ENCODE measurements at places on chromosomes 2 and 18.
A peak's percentile ranks its signal among the peaks of the same experiment; 100 is the strongest.

DNA sequence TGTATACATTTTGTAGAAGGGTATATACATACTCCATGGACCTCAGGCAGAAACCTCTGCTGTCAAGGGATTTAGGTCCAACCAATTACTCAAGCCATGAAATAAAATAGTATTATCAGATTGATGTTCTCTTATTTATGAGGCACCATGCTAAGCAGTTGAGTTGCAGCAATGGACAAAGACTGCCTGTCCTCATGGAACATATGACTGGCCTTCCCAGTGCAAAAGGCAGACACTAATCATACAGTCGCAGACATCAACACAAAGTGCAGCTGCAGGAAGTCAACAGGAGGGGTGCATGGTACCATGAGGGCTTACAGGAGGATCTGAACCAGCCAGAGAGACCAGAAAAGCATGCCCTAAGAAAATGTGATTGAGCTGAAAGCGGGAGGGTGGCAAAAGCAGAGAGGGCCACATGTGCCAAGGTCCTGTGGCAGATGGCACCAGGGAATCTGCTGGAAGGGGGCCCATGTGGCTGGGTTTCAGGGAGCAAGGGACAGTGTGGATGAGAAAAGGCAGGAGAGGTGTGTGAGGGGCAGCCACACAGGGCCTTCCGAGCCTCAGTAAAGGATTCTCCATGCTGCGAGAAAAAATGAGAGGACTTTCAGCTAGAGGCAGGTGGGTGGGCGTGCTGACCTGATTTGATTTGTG lies 61.4 kb upstream of the RNF152 start:
- no peak for DNase-seq

GRCh38 chr2:205543262-205543843 lies 138.9 kb upstream of the NRP2 start:
- no peak for DNase-seq

GRCh38 chr2:239028253-239028619 lies 180.4 kb downstream of the TWIST2 start:
- DNase-seq: no peak

DNA sequence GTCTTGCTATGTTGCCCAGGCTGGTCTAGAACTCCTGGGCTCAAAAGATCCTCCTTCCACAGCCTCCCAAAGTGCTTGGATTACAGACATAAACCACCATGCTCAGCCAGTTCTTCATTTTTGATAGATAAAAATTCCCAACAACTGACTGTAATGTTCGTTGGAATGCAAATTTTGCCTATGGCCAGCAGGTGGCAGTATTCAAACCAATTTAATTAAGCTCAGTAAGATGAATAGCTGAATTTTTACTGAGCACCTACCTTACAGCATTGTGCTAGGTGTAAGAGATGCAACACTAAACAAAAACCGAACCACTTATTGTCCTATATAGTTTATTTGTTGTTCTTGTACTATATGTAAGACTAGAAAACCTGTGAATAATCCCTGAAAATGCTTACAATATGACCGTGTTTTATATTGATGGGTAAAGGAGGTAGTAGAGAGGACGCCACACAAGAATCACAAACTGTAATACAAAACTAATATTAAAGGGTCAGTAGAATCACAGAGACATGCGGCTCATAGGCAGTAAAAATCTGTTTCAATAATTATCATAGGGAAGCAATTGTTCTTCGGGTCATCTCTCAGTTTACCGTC lies 8.2 kb upstream of the TMEM182 start:
- DNase-seq: peak; percentile 5

GRCh38 chr2:68762100-68762499 lies 27.5 kb downstream of the ARHGAP25 start:
- no peak for DNase-seq

- no peak for DNase-seq
These were observed 35.2 kb downstream of the TTLL4 start for GRCh38 chr2:218745559-218746469.

GRCh38 chr2:36461039-36461681 lies 105.6 kb downstream of the CRIM1 start:
- DNase-seq: no peak

DNA sequence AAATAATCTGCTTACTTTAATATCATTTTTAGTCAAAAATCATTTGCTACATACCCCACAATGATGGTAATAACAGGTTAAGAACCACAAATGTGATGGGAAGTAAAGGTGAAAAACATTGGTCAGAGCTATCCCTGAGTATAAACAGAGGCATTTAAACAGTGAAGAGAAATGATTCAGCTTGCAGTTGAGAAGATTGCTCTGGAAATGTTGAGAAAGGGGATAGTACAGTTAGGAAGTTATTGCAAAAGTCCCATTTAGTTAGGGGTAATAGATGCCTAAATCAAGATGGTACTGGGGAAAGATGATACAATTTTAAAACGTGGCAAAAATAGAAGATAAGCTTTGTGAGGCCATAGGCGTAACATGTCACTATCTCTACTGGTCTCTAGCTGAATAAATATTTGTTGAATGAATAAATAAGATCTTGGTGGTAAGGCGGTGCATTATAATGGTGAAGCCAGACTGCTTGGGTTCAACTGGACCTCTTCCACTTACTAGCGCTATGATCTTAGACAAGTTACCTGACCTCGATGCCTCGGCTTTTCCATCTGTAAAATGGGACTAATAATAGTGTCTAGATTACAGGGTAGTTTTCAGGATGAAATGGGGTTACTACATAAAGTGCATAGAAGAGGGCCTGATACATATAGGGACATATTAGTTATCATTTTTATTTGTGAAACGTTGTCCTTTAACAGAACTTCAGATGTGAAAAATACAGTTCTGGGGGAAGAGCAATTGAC lies 2.0 kb upstream of the BZW1 start:
- DNase-seq: no peak

DNA sequence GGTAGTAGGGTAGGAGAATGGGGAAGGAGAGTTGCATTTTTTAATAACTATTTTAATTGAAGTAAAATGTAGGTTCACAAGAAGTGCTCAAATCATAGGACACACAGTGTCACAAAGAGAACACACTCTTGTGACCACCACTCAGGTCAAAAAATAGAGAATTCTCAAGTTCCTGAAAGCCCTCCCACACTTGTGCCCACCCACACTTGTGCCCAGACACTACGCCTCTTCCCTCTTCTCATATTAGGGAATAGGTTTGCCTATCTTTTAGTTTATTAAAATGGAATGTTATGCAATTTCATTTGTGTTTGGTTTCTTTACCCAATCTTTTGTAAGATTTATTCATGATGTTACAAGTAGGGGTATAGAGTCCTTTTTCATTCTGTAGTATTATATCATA lies 67.2 kb downstream of the UGGT1 start:
- no peak for DNase-seq

- DNase-seq: no peak
These were observed 26.1 kb downstream of the RAB31 start for GRCh38 chr18:9734189-9734588.

- DNase-seq: no peak
These were observed 158.9 kb upstream of the HNRNPA3 start for GRCh38 chr2:177053716-177054115.

DNA sequence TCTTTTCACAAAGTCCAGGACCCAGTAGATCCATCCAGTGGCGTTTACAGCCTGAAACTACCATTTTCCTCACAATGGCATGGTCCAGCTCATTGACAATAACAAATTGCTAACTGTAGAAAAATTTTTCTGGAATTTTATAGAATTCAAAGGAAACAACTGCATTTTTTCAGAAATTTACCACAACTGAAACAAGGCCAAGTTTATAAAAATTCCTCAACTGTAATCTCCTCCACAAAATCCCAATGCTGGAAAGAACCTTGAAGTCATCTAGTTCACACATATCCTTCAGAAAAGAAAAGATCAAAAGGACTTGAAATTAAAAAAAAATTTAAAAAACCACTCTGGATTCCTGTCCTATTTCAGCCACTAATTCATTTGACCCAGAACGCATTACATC lies 226.0 kb upstream of the CTAGE1 start:
- DNase-seq: no peak

GRCh38 chr2:233023761-233024410 lies 8.6 kb upstream of the NEU2 start:
- no peak for DNase-seq

DNA sequence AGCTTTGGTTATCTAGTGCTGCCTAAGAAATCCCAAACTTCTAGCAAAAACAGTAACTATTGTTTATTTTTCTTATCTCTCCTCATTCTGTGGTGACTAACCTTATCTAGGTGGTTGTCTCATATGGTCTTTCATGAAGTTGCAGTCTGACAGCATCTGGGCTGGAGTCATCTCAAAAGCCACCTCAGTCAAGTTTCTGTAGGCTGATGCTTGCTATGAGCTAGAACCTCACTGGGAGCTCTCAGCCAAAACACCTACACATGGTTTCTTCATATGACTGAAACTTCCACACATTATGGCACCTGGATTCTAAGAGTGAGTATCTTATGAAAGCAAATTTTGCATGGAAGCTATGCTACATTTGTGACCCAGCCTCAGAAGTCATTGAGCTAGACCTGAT lies 596.4 kb upstream of the VRK2 start:
- no peak for DNase-seq

GRCh38 chr2:119649364-119649917 lies 29.6 kb upstream of the TMEM177 start:
- no peak for DNase-seq

- no peak for DNase-seq
These were observed 93.9 kb downstream of the EVA1A start for GRCh38 chr2:75466708-75467311.

- no peak for DNase-seq
These were observed 115.0 kb upstream of the GLS start for GRCh38 chr2:190765386-190766173.

DNA sequence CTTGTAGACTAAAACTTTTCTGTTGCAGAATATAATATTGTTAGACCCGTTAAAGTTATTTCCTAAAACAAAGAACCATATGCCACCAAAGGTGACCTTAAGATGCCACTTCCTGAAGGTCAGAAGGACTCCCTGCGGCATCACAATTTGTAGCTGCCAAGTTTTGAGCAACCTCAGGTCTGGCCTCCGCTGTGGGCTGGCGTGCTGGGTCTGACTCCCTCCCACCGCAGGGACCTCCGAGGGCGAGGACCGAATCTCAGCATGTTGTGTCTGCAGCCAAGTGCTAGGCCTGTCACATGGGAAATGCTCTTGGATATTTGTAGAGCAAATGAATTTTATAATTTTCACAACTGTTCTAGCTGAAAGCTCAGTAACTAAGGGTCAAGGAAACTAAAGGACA lies 285.9 kb downstream of the NDUFA10 start:
- DNase-seq: no peak

- DNase-seq: no peak
These were observed 140.3 kb downstream of the TRIB2 start for GRCh38 chr2:12856934-12857601.

DNA sequence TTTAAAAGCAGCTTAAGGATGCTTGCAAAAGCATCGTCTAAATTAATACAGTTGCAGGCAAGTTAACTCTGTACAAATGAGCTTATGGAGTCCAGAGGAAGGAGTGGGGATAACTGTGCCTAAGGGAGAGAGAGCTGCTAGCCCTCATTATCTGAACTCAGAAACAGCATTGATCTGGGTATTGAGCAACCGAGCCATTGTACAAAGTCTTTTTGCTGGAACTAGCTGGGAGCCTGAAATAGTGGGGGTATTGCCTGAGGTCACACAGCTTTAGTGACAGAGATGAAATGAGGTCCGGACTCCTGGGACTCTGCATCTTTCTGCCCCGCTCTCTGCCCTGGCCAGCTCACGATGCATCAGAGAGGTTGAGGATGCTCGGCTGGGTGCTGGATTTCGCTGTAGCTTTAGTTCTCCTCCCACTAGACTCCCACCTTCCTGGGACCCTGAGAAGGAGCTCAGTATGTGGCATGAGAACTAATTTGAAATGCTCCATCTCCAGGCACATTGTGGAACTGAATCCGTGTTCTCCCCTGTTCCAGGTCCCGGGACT lies 67.5 kb upstream of the ATG16L1 start:
- no peak for DNase-seq

DNA sequence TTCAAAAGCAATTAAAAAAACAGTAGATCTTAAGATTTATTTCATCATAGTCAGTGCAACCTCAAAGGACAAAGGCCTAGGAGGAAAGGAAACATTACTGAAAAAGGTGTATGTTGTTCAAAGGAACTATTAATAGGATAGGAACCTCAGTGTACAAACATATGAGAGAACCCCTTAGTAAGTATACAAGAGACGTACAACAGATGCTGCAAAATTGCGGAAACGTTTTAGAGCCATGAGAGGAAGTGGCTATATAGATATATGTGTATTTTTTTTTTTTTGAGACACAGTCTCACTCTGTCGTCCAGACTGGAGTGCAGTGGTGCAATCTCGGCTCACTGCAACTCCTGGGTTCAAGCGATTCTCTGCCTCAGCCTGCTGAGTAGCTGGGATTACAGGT lies 22.2 kb downstream of the PIK3C3 start:
- no peak for DNase-seq

- no peak for DNase-seq
These were observed 37.4 kb downstream of the SMAD2 start for GRCh38 chr18:47893047-47893446.

- DNase-seq: peak; percentile 44
These were observed 233.5 kb upstream of the ATP5MC3 start for GRCh38 chr2:175414882-175415487.

- DNase-seq: no peak
These were observed 71.7 kb downstream of the HS1BP3 start for GRCh38 chr2:20578895-20579825.

GRCh38 chr2:191701696-191702095 lies 23.8 kb downstream of the NABP1 start:
- DNase-seq: no peak

GRCh38 chr2:133004623-133005022 lies 334.6 kb upstream of the LYPD1 start:
- DNase-seq: no peak

DNA sequence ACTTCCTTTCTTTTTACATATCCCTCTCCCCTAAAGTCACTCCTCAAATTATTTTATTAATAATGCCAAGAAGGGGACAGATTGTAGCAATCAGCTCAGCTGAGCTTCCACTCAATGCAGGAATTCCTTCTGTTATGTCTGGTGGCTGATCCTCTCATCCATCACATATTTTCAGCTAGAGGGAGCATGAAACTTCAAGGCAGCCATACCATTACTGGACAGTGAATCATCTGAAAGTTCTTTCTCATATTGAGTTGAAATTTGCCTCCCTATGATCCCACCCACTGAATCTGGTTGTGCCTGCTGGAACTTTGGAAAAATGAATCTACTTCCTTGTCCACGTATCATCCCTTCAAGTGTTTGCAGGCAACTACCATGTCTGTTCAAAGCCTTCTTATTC lies 11.2 kb downstream of the ZNF385B start:
- no peak for DNase-seq

DNA sequence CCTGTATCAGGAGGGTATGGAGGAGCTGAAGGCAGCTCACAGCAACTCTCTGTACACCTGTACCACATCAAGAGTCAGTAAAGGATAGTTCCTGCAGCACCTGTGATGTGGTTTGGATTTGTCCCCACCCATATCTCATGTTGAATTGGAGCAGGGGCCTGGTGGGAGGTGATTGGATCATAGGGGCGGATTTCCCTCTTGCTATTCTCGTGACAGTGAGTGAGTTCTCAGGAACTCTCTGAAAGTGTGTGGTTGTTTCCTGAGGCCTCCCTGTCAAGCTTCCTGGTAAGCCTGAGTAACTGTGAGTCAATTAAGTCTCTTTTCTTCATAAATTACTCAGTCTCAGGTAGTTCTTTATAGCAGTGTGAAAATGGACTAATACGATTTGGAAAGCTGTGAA lies 28.9 kb downstream of the OSBPL1A start:
- no peak for DNase-seq
